ENCODE measurements at places on chromosomes 16 and 17.
A peak's percentile ranks its signal among the peaks of the same experiment; 100 is the strongest.

- H3K4me1 ChIP-seq = no peaks in the 10 kb centered on the region
- H3K27me3 ChIP-seq = no peaks in the 10 kb centered on the region
- no peaks in the 10 kb centered on the region for H3K36me3 ChIP-seq
- no peak overlapping the region for H3K4me3 ChIP-seq
- no peak for DNase-seq
- no peak overlapping the region for H3K27ac ChIP-seq
These were observed 33.9 kb upstream of the CDRT4 start for GRCh38 chr17:15501282-15501681.

- H3K4me3 ChIP-seq = no peak overlapping the region
- H3K36me3 ChIP-seq = no peaks in the 10 kb centered on the region
- peaks cover 38% of the 10 kb centered on the region for H3K27me3 ChIP-seq
These were observed 14.8 kb upstream of the CNEP1R1 start for GRCh38 chr16:50010212-50010611.

DNA sequence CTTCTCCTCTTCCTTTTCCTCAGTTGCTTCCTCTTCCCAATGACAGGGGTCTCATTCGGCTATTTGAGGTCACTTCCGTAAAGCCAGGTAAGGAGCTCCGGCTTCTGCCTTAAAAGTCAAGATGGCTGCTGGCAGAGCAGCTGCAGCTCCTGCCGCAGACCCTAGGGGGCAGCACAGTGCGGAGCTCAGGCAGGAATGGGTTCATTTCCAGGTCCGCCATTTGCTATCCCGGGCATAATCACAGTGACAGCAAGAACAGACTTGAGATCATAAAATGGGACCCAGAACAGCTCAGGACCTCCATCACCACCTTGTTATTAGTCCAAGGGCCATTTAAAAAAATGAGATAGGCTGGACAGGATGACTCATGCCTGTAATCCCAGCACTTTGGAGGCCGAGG, 199.5 kb downstream of the ZNF18 start:
- H3K27ac ChIP-seq = no peak overlapping the region
- H3K27me3 ChIP-seq = peaks cover 4% of the 10 kb centered on the region
- H3K36me3 ChIP-seq = no peaks in the 10 kb centered on the region
- no peaks in the 10 kb centered on the region for H3K4me1 ChIP-seq
- no peak for DNase-seq

DNA sequence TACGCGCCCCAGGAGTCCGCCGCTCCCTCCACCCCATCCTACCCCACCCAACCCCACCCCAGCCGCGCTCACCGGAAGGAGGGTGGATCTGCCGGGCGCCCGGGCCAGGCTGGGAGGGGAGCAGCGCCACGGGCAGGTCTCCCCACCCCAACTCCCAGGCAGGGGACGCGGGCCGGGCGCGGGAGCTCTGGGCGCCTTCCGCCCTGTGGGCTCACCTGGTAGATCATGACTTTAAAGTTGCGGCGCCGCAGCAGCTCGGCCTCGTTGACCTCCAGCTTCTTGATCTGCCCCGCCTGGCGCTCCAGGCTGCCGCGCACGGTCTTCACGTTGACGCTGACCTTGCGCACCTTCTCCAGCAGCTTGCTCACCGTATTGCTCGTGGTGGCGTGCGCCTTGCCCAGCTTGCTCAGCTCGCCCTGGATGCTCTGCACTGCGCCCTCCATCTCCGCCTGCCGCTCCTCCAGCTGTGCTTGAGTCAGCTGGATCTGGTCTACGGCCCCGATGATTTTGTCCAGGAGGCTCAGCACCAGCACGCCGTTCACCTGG, 571 bp downstream of the CAVIN1 start:
- peak; percentile 56 for DNase-seq
- no peaks in the 10 kb centered on the region for H3K36me3 ChIP-seq
- no peaks in the 10 kb centered on the region for H3K27me3 ChIP-seq
- peaks cover 37% of the 10 kb centered on the region for H3K4me1 ChIP-seq
- peak overlapping the region; percentile 76 for H3K4me3 ChIP-seq

DNA sequence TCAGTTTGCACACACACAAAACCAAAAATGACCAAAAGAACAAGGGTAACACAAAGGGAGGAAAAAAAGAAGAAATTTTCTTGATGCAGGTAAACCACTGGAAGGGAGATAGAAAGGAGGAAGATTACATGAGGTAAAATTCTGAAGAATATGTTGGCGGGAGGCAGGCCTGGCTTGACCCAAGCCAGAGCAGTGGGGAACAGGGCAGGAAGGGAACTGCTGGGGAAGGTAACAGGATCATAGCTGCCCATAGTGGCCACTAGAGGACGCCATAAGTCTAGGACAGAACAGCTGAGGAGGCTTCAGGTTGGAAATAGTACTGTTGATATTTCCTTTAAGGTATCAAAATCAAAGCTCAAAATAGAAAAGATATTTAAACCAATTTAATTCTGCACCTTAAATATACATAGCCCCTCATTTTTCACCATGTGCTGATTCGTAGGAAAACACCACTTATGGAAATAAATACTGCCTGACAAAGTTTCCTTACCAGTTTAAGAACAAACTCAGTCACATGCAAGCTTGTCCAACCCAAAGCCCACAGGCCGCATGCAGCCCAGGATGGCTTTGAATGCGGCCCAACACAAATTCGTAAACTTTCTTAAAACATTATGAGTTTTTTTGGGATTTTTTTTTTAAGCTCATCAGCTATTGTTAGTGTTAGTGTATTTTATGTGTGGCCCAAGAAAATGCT, 15.5 kb downstream of the VPS35 start:
- H3K36me3 ChIP-seq = peaks cover 6% of the 10 kb centered on the region
- DNase-seq = no peak
- no peaks in the 10 kb centered on the region for H3K27me3 ChIP-seq
- H3K4me3 ChIP-seq = no peak overlapping the region
- no peak overlapping the region for H3K27ac ChIP-seq
- H3K4me1 ChIP-seq = no peaks in the 10 kb centered on the region

DNA sequence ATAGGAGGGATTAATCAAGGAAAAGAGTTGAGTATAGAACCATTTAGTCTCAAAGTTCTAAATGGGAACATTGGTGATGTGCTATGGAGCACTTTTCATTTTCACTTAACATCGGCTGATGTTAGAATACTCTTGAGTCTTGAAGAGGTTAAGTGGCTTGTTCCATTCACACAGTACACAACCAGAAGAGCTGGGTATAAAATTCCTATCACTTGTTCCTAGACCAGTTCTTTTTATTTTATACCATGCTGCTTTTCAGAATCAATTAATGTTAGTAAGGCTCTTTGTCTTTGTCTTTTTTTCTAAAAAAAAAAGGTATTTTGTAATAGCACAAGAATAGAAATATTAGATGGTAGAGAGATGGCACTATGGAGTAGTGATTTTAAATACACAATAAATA, 1.7 kb upstream of the KRTAP1-1 start:
- H3K4me3 ChIP-seq = no peak overlapping the region
- H3K27me3 ChIP-seq = no peaks in the 10 kb centered on the region
- H3K4me1 ChIP-seq = peaks cover 8% of the 10 kb centered on the region
- H3K36me3 ChIP-seq = no peaks in the 10 kb centered on the region
- DNase-seq = no peak

DNA sequence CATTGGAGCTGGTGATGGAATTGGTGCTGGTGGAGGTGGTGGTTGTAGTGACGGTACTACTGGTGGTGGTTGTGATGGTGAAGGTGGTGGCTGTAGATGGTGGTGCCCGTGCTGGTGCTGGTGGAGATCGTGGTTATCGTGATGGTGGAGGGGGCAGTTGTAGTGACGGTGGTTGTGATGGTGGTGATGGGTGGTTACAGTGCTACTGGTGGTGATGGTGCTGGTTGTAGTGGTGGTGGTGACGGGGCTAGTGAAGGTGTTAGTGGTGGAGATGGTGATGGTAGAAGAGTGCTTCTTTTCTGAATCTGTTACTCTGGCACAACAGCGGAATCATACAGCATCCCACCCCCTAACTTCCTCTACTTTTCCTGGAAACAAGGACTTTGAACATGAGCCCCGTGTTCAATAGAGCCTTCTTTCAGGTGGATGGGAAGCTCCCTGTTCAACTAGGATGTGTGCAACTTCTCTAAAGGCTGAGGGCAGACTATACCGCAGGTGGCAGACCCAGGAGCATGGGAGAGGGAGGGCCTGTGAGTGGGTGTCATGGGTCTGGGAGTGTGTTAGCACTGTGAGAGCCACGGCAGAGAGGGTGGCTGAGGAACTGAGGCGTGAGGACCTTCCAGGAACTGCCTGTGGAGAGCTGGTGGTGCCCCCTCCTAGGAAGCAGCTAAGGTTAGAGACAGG, 8.2 kb downstream of the TBX21 start:
- H3K27ac ChIP-seq = no peak overlapping the region
- H3K4me1 ChIP-seq = no peaks in the 10 kb centered on the region
- no peak overlapping the region for H3K4me3 ChIP-seq
- no peak for DNase-seq
- no peaks in the 10 kb centered on the region for H3K36me3 ChIP-seq
- peaks cover 58% of the 10 kb centered on the region for H3K27me3 ChIP-seq

DNA sequence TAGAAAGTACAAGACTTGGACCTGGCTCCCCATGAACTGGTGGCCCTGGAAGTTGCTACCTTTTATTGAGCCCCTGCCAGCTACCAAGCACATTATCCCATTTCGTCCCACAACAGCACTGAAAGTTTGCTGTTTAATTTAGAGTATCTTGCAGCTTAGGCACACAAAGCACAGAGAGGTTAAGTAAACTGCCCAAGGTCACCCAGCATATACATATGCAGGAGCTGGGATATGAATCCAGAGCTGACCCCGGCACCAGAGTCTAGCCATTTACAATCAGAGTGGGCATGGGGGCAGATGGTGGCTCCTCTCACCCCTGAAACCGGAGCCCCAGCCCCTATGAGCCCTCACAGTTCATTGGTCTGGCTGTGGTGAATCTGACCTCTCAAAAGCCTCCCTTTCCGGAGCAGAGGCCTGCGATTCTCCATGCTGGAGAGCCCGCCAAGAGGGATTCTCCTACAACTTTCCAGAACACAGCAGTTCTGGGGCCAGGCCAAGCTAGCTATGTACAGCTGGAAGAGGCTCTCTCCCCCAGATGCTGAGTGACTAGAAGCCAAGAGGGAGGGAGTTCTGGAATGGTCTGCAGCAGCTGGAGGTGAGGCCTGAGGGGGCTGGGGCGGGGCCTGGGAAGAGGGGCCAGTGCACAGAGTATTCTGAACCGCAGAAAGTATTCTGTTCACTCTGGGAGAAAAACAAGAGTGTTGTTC, 58.3 kb downstream of the SREBF1 start:
- H3K36me3 ChIP-seq = no peaks in the 10 kb centered on the region
- no peaks in the 10 kb centered on the region for H3K27me3 ChIP-seq
- H3K4me1 ChIP-seq = peaks cover 10% of the 10 kb centered on the region
- H3K27ac ChIP-seq = no peak overlapping the region
- no peak overlapping the region for H3K4me3 ChIP-seq
- DNase-seq = no peak

DNA sequence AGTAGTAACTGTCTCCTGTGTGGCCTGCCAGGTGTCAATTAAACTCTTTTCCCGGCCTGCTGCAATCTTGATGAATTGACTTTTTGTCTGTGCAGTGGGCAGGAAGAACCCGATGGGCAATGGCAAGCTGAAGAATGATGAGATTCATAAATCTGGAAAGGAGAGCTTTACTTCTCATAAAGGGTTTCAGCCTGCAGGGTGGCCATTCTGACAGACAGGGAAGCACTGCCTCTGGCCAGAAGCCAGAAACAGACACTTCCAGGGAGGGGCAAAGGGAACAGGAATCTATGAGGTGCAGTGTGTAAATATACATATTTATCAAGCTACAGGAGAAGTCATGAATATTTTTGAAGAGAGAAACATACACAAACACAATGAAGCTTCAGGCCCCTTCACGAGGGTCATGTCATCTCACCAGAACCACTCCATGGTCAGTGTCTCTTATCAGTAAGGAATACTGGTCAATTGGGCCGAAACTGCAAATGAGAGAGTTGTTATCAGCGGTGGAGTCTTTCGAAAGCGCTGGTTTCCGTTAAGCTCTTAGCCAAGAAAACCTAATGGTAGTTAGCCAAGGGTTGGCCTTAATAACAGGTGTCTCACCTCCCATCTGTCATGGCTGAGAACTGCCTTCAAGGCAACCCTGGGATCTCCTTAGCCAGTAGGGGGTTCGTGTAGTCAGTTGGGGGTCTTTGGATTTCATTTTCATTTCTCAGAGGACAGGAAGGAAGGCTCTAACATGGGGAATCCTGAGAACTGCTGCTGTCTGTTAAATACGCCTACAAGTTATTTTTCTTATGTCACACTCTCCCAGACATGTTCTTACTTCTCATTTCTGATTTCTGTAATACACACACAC, 1.2 kb upstream of the NARF start:
- no peak for DNase-seq
- H3K36me3 ChIP-seq = no peaks in the 10 kb centered on the region
- H3K27me3 ChIP-seq = no peaks in the 10 kb centered on the region
- H3K4me3 ChIP-seq = peak overlapping the region; percentile 71
- H3K27ac ChIP-seq = peak overlapping the region; percentile 95

- no peak overlapping the region for H3K4me3 ChIP-seq
- H3K4me1 ChIP-seq = no peaks in the 10 kb centered on the region
- no peak for DNase-seq
- H3K27ac ChIP-seq = no peak overlapping the region
- no peaks in the 10 kb centered on the region for H3K36me3 ChIP-seq
These were observed 246.6 kb upstream of the MAF start for GRCh38 chr16:79847101-79847500.

DNA sequence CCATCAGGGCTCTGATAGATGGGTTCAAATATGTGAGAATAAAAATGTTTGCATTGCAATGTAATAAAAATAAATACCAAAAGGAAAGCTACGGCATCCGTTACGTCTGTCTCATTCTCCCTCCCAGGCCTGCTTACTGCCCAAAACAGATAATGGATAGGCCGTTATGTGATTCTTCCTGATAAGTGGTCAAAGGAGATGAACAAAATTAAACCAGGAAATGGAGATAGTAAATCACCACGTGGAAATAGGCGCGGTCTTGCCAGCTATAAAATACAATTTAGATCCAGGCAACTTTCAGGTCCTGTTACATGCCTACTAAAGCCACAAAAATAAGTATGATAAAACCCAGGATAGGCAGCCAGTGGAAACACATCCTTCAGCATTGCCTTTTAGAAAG, 49.5 kb upstream of the CCL1 start:
- peaks cover 47% of the 10 kb centered on the region for H3K27me3 ChIP-seq
- H3K36me3 ChIP-seq = no peaks in the 10 kb centered on the region
- H3K4me1 ChIP-seq = no peaks in the 10 kb centered on the region

DNA sequence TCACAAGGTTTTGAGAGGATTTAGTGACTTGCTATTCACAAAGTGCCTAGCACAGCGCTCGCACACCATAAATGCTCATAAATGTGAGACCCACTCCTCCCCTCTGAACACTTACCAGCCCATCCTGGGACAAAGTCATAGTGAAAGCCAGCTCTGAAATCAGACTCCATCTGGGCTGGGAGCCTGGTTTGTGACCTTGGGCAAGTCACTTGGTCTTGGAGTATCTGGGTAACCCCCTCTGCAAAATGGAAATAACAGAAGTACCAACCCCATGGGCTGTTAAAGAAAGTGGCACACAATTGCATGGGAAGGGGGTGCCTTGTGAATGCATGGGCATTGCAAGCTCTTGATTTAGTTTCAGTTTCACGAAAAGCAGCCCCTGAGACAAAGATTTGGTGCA, 104.7 kb upstream of the CDH5 start:
- no peak for DNase-seq
- H3K27ac ChIP-seq = no peak overlapping the region
- no peak overlapping the region for H3K4me3 ChIP-seq
- H3K36me3 ChIP-seq = no peaks in the 10 kb centered on the region
- H3K4me1 ChIP-seq = no peaks in the 10 kb centered on the region
- peaks cover 21% of the 10 kb centered on the region for H3K27me3 ChIP-seq
